ENCODE measurements at places on chromosomes 12 and 14.

GRCh38 chr14:26917086-26917485 lies 319.3 kb upstream of the NOVA1 start:
- DNase-seq = no peak

GRCh38 chr12:125151284-125151683 lies 86.0 kb downstream of the AACS start:
- DNase-seq = no peak

DNA sequence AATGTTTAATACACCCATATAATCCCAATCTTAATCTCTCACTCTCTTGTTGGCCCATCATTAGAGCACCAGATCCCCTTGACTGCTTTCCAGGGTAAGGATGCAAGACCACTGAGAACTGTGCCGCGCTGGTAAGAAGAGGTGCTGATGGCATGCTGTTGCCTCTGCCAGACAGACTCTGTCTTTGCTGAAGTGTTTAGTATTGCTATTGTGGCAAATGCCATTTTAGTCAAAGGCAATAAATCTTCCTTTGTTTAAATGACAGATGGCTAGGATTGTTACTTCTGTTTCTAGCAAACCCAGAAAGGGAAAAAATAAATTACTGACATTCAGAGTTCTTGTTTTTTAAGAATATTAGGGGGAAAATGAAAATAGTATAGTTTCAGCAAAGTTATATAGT lies 152.3 kb downstream of the MON2 start:
- no peak for DNase-seq

DNA sequence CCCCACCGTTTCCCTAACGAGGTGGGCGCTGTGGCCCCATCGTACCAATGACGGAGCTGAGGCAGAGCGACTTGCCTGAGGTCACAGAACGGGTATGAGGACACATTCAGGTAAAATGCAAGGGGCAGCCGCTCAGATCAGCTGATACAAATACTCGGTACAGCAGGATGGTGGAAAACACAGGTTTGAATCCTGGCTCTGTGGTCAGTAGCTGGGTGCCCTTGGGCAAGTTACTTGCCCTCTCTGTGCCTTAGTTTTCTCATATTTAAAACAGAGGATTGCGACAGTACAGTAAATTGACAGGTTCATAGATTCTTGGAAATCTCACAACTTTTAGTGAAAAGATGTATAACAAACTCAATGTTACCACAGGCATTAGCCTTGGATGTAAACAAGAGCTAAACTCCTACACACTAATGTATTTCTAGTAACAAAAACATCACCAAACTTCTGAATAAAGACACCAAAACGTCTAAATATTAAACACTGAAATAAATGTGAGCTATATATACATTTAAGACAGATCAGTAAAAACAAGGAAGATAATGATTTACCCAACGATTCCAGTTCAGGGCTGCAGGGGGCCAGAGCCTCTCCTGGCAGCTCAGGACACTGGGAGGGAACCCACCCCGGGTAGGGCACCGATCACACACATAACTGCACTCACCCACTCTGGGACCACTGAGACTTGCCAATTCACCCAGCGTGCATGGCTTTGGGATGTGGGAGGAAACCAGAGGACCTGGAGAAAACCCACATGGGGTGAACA lies 128.4 kb downstream of the RBM19 start:
- no peak for DNase-seq

- no peak for DNase-seq
Observed at GRCh38 chr14:34220921-34221320, 241.1 kb downstream of the SPTSSA start.

GRCh38 chr14:42000450-42000849 lies 393.8 kb downstream of the LRFN5 start:
- no peak for DNase-seq

Measured in NCI-H510A (cell line).